Left hindlimb (tissue), 1 donor: ENCODE measurements at places on chromosomes 5 and 9.

GRCh38 chr5:140362875-140363630 lies 3.1 kb downstream of the SLC4A9 start:
- DNase-seq = peak; percentile 54

- no peak for DNase-seq
These were observed 73.3 kb upstream of the HMHB1 start for GRCh38 chr5:143738417-143739401.

DNA sequence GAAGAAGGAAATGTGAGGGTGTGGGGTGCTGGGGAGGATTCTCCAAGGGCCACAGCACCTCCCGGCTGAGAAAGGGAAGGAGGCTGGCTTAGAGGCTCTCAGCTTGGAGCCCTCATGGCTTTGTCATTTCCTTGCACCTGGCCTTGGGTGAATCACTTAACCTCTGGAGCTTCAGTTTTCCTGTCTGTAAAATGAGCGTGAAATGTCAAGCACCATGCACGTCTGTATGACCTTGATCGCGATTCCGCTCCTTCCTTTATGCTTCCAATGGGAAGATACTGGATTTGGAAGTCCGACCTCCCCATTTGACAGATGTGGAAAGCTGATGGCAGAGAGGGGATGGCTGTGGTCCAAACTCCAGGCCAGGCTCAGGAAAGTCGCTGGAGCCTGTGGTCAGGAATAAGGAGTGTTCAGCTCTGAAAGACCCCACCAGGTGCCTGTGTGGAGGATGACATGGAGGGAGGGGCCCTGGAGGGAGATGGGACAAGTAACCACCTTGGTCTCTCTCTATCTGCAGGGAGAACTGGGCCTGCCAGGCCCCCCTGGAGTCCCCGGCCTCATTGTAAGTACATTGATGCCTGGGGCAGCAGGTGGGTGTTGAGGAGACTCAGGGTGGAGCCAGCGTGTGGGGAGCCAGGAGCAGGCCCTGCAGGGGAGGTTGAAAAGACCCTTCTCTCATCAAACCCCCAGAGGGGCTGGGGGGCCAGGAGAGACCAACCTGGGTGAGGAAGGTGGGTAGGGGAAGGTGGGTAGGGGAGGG lies 66.5 kb downstream of the COL27A1 start:
- DNase-seq = no peak

GRCh38 chr9:25602400-25603044 lies 75.7 kb downstream of the TUSC1 start:
- no peak for DNase-seq

DNA sequence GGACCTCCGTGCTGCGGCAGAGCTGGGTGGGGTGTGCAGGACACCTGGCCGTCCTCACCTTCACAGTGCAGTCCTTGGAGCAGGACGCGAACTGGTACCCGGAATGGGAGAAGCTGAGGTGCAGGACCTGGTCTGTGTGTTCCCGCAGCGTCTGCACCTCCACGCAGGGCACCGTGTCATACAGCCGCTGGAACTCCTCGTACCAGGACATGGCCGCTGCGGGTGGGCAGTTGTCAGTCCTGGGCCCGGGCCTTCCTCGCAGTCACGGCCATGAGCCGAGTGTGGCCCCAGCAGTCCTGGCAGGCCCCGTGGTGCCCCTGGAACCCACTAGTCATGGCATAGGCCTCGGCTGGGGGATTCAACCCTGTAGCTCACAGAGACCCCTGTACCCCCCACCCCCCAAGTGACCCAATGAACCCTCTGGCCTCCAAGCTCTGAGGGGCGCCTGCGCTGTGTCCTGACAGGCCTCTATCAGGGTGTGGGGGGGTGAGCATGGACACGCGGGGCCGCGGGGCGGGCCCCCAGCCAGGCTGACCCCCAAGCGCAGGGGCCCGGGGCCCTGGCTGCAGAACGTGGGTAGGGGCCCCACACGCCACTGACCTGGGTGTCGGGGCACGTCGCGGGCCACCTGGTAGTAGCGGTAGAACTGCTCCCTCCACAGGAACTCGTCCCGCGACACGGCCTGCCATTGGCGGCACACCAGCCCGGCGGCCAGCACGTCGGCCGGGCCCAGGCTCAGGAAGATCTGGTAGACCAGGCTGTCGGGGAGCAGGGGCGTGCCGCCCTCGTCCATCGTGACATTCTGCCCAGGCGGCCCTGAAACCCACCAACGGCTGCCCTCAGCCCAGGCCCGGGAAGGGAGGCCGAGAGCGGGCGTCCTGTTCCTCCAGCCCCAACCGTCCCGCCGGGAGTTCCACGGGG lies 987 bp downstream of the FBXW5 start:
- DNase-seq = no peak
